IMR-90 (cell line): ENCODE measurements at places on chromosomes 4 and X.

DNA sequence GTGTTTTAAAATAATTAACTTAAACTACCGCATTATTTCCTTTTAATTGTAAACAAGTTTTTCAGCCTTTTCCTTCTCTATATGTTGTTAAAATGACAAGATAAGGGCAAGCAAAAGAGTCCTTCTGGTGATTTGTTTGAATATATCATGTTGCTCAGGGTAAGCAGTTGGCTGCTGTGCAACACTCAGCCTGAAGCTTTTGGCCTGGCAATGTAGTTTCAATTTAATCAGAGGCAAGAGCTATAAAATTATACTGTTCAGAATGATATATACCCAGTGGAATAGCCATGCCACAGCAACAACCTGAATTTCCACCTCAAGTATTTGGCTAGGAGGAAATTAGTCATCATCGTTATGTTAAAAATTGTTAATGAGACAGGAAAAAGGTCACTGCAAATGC is 53.4 kb downstream of the GRXCR1 start:
- DNase-seq, result no peak

- DNase-seq, result no peak
Observed at GRCh38 chr4:173237152-173237551, 68.5 kb downstream of the GALNT7 start.

- no peak for DNase-seq
Observed at GRCh38 chr4:127780598-127780997, 1.5 kb upstream of the HSPA4L start.

- DNase-seq, result no peak
Observed at GRCh38 chrX:28998609-28999135, 411.4 kb downstream of the IL1RAPL1 start.

DNA sequence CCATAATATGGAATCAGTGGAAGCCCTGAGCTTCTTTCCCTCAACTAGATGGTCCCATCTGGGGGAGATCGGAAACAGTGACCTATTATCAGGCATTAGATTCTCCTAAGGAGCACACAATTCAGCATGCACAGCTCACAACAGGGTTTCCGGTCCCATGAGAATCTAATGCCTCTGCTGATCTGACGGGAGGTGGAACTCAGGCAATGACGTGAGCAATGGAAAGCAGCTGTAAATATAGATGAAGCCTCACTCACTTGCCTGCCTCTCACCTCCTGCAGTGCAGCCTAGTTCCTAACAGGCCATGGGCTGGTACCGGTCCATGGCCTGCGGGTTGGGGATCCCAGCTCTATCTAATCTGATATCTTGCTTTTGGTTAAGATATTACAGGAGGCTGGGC is 88.9 kb downstream of the COX7B2 start:
- no peak for DNase-seq

- no peak for DNase-seq
Observed at GRCh38 chrX:68880846-68881552, 52.2 kb downstream of the EFNB1 start.

GRCh38 chr4:139851133-139851532 is 185.5 kb downstream of the MGST2 start:
- DNase-seq, result no peak

- no peak for DNase-seq
Observed at GRCh38 chrX:11462648-11463047, 169.4 kb downstream of the AMELX start.

DNA sequence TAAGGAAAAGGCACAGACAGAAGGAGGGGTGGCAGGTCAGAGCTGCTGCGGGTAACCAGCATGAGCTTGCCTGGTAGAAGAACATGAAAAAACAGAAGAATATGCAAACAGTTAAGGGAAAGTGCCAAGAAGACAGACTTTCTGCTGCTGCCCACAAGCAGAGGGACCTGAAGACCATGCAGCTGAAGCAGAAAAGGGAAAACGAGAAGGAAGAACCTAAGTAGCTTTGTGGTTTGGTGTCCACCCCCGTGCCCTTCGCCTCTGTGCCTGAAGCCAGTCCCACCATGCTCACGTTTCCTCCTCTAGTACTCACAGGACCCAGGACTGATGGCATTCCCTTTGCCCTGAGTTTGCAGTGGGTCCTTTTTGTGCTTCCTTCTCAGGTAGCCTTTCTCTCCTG is 62.8 kb downstream of the UBA6 start:
- DNase-seq, result no peak

- DNase-seq, result no peak
Observed at GRCh38 chr4:133996431-133997121, 205.0 kb downstream of the PABPC4L start.

DNA sequence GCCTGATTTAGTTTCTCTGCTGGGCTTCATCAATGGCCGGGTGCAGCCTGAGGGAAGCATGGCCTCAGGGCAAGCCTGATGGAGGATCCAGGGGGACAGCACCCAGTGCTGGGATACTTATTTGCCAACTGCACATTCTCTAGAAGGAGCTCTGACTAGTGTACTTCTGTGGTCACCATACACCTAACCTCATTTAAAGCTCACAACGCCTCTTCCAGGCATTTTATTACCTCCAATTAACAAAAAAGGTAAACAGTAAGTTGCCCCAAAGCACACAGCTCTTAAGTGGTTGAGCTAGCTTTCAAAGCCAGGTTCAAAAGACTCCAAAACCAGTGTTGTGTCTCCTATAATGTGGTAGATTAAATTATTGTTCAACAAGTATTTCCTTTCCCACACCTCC is 26.8 kb upstream of the ATXN3L start:
- no peak for DNase-seq

DNA sequence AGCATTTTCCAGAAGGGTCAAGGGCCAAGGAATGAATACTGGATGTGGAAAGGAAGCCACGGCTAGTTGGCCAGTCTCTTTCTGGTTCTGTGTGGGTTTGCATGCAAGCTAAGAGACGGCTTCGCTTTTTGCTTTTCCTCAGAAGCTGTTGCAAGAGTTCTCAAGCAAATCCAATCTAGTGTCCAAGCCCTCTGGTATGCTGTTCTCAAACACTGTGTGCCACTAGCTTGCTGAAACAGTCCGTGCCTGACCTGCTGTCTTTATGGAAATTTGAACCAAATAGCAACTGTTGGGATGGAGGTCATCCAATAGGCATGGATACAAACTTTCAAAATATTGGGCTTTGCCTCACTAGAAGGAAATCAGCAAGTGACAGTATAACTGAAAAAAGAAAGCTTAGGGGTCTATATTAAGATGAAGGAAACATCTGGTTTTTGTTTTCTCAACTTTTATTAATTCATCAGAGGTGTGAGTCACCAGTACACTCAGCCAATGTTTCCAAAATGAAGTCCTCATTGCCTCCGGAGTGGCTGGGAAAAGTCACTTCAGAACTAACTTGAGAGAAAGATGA is 70.5 kb downstream of the SLC9A6 start:
- DNase-seq, result peak; percentile 82
